ENCODE measurements at places on chromosomes 7 and 10.

DNA sequence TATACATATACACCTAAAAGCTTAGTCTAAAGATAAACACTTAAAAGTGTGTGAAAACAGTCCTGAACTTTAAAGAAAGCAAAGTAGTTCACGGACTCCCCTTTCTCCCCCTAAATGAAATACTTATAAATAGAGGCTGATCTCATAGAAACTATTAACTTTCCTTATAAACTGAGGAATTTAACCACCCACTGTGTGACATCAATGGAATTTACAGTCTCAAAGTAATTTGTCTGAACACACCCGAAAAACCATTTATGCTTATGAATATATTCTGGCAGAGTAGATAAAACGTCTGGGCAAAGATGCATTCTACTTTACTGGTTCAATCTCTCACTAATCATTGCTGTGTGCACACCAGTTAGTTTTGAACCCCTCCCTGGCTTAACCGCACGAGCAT is 181.8 kb upstream of the DGKB start:
- DNase-seq = no peak

DNA sequence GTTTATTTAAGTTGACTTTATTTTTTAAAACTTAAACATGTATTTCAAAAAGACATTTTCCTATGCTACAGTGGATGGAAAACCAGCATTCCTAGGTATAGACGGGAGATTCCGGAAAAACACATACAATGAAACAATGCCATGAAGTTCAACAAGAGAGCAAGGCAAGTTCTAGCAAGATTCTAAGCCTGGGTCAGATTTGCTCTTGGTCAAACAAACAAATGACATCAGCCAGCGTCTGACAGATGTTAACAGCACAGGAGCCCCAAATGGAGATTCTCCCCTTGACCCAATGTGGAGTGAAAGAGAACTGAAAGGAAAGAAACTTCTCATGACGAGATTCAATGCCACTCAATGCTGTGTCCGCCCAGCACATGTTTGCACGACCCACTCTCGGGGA is 149.9 kb downstream of the NEURL1 start:
- no peak for DNase-seq

GRCh38 chr10:132716691-132717490 is 69.1 kb downstream of the NKX6-2 start:
- no peak for DNase-seq

GRCh38 chr10:104274762-104275721 is 6.1 kb downstream of the GSTO2 start:
- peak; percentile 45 for DNase-seq

DNA sequence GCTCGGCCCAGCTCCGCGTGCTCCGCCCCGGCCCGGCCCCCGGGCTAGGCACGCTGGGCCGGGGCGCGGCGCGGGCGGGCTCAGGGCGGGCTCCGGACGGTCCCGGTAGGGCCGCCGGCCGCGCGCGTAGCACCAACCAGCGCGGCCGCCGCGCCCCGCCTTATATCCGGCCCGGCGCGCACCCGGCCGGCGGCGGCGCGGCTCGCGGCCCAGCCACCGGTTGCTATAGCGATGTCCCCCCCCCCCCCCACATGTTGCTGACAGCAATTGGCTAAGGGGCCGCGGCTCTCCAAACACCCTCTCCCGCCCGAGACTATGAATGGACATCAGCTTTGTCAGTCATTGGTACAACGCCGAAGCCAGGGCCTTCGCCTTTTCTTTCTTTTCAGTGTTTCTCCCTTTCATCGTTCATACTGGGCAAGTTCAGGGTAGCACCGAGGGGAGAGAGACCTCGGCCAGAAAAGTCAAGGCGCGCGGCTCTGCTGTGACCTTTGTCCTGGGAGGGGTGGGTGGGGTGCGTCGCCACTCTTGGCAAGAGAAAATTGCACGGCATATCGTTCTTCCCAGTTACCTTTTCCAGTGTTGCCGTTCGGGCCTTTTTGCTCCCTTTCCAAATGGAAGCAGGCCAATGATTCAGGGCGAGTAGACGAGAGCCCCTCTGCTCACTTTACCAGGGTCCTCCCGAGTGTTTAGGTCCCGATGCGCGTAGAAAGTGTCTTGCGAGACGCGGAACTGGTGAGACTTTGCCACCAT is 354.2 kb downstream of the DNAJB6 start:
- DNase-seq = peak; percentile 51

- DNase-seq = peak; percentile 37
Observed at GRCh38 chr10:28250782-28251181, 52.1 kb downstream of the MPP7 start.

GRCh38 chr7:17942231-17942630 is 1.9 kb upstream of the SNX13 start:
- no peak for DNase-seq

DNA sequence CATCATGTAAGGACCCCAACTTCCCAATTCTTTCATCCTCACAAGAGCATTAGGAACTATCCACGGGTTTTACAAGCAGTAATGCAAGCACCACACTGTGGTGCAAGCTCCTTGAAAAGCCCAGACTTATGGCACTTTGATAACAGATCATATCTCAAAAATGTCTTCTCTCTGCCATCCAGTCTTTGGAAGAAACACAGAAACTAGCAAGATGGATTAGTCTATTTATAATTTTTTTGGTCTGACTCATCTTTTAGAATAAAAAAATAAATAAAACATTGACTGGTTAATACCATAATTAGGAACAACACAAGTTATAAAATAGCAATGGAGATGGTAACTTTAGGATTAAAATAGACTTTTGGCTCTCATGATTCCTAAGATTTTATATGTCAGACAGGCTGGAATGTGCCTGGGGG is 49.0 kb upstream of the CALD1 start:
- DNase-seq = no peak

DNA sequence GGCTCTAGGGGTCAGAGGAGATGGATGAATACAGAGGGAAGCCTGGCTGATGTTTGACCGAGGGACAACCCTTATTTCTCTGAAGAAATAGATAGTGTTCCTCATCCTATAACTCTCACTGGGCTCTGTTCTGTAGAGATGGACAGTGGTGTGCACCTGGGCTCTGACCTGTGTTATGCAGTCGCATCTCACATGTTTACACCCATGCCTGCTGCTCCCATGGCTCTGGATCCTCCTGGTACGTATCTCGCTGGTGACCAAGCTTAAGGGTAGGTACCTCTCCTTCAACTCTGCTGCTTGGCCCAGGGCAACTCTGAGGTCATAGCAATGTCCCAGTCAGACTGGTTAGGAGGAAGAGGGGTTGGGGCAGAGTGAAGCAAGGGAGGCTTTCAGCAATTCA is 42.8 kb downstream of the ADRA2A start:
- no peak for DNase-seq

- DNase-seq = no peak
Observed at GRCh38 chr10:33098951-33099663, 141.1 kb upstream of the ITGB1 start.

DNA sequence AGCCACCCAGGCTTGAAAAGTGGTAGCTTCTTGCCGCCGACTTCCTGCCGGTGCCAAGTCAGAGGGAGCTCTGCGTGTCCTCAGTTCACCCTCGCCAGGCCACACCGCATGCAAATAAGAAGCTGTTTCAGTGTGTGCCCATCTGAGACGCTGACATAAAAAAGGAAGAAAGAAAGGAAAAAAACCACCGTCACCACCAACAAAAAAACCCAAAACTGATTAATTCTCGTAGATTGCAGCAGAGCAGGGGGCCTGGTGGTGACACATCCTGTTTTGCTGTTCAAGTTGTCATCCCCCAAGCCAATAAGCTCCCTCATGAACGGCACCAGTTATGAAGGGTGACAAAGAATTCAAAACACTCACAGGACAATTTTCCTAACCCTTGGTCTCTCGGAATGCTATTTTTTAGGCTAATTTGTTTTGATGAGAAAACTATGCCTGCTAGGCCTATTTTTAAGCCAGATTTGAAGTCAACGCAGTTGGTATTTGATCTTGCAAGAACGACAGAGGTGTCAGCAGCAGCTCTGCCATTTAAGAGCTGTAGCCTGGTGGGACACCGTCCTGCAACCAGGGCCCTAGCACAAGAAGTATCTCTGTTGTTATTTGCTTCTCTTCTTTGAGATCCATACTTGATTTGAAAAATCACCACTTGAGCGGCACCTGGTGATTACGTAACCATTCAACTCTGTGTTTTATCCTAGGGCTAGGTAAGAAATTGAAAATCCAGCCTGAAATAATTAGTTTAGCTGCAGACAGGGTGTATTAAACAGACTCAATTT is 145.6 kb downstream of the PFKFB3 start:
- DNase-seq = peak; percentile 56

DNA sequence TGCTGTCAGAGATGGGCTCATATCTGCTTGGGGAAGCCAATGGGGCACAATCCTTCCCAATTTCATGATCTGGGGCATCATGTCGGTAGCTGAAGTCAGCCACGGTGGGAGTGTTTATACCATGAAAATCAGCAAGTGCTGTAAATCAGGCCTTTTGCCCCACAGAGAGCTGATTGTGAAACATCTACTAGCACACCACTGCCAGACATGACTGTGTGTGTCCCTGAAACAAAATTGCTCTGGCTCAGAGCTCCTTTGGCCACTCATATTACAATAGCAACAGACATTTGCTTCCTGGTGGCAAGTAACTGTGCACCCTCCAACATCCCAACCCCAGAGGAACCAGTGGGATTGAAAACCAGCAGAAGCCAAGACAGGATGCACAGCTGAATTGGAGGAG is 23.7 kb downstream of the GPR26 start:
- DNase-seq = no peak

- DNase-seq = no peak
Observed at GRCh38 chr7:72190146-72190545, 222.0 kb downstream of the CALN1 start.

DNA sequence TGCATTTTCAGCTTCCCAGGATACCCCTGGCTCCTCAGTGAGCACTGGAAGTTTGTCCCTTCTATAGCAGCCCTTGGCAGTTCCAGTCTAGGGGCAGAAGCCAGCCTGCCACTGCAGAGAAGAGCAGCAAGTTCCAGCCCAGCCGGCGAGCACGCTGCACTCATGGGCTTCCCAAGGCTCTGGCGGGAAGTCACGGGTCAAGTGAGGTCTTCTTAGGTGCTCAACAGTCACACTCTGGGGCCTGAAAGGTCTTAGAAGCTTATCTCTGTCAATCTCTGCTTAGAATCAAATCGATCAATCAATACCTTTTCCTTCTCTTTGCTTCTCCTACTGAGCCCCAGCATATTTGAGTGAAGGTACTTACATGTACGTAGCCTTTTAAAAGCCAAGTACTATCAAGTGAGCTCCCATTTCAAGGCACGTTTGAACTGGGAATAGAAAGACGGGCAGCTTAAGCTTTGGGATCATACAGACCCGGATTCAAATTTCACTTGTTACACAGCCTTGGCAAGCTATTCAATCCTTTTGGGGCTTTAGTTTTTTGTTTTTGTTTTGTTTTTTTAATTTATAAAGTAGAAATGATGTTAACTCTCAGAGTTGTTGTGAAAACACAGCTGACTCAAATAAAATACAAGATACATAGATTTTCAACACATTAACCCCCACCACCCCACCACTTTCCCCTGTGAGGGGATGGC is 152.6 kb upstream of the KLF14 start:
- no peak for DNase-seq

DNA sequence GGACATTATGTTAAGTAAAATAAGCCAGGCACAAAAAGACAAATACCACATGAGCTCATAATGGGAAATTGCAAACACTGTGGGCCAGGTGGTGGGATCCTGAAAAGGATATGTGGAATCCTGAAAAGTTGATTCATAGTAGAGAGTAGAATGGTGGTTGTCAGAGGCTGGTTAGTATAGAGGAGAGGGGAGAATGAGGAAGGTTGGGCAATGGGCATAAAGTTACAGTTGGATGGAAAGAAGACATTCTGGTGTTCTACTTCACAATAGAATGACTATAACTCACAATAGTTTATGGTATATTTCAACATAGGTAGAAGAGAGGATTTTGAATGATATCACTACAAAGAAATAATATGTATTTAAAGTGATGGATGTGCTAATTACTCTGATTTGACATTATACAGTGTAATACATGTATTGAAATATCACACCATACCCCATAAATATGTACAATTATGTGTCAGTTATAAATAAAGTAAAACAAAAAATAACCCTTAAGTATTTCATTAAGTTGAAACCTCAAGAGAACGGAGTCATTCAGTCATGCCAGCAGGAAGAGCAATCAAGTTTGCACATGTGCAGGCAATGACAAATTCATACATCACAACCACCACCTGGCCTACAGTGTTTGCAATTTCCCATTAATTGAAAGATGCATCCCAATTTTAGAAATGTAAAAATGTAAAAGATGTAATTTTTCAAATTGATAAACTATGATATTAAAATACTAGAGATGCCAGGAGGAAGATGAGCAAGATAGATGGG is 156.7 kb downstream of the MAGI2 start:
- DNase-seq = no peak

- no peak for DNase-seq
Observed at GRCh38 chr7:20298486-20298901, 32.2 kb upstream of the ITGB8 start.

DNA sequence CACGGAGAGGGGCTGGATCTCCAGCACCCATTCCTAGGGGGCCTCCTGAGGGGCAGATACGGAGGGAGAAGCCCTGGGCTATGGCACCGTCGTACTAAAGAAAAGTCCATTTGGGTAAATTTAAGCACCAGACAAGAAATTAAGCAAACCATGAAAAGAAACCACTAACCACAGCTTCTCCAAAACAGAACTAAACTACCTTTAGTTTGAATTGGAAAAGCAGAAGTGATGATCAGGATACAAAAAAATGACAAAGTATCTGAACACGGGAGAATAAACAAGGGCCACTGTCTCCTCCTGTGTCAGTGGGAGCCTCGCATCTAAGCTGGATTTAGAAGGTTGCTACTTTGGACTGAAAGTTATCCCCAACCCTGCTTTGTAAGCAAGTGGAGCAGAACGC is 69.1 kb downstream of the DIP2C start:
- DNase-seq = no peak

DNA sequence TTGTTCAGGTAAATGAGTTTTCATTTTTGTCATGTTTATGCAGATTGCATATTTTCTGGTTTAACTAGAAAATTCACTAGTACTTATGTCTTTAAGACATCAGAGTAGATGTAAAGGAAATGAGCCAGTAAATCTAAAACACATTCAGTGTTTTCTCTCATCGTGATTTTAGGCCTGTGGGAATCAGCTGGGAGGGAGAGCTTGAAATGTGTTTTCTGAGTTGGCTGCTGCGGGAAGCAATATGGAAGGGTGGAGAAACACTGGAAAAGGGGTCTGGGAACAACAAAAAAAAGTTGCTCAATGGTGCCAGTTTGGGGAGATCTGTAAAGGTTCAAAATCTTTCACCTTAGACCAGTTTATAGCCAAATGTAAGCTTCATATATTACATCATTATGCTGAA is 284.1 kb downstream of the POU6F2 start:
- DNase-seq = no peak

DNA sequence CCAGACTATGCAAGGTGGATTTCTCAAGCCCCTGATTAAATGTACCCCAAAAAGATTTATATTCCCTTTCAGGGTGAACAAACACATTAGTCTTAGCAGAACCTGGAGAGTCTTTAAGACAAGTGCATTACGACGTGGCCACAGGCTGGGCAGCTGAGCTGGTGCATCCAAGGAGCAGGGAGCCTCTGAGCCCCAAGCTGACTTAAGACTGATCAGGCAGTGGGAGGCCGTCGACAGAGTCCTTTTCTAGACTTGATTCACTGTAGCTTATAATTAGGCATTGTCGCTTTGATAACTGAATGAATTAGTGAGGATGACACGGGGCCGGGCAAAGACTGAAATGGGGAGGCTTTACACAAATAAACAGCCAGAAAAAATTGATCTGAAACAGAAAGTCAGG is 353.2 kb downstream of the GPAM start:
- DNase-seq = no peak

- DNase-seq = no peak
Observed at GRCh38 chr10:31099094-31099493, 67.4 kb upstream of the ZNF438 start.

Measured in cerebellum (tissue), 4 donors.